Thymus (tissue), 14 donors: ENCODE measurements at places on chromosomes 3 and 15.

- no peak for DNase-seq
Measured at GRCh38 chr3:82293867-82294266, 532.4 kb upstream of the GBE1 start.

- DNase-seq, result no peak
Measured at GRCh38 chr3:168870892-168871291, 775.2 kb upstream of the GOLIM4 start.

- no peak for DNase-seq
Measured at GRCh38 chr15:89749054-89749453, 2.0 kb downstream of the MESP1 start.

GRCh38 chr3:14845180-14845579, 26.4 kb downstream of the FGD5 start:
- DNase-seq, result no peak

DNA sequence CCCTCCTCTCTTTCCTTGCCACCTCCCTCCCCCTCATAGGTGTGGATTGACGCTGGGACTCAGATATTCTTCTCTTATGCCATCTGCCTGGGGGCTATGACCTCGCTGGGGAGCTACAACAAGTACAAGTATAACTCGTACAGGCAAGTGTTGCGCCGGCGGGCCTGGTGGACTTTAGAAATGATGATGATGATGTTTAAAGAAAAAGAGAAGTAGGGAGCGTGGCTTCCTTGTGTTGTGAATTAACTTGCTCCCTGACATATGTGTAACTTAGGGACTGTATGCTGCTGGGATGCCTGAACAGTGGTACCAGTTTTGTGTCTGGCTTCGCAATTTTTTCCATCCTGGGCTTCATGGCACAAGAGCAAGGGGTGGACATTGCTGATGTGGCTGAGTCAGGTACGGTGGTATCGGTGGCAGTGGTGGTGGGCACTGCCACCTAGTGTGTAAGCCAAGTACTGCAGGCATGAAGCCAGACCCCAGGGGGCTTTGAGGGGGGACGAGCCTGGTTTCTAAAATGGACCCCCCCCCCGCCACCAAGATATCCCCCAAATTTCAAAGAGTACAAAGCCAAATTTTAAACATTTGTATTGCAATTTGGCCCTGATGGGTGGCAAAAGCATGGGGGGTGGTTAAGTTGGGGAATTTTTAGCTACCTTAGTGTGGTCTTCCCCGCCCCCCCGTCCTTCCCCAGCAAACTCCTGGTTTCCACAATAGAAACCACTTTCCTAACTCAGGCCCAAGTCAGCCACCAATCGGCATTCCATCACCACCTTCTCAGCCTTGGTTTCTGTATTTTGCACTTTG, 65.6 kb downstream of the SLC6A6 start:
- DNase-seq, result no peak

DNA sequence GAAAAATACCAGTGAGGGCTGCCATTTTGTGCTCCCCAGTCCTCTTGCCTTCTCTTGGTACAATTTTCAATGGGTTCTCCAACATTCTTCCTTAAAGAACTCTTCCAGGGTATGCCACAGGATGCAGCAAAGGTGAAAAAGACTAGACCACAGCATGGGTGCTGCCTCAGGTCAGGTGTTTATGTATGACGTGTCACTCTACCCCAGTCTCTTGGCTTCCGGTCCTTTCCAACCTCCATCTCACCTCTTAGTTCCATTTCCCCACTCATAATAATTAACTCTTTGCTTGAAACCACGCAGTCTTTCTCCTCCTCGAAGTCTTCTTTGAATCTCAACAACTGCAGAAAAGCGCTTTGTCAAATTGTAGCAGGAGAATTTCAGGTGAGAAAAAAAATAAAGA, 104.7 kb upstream of the TBC1D5 start:
- DNase-seq, result no peak

DNA sequence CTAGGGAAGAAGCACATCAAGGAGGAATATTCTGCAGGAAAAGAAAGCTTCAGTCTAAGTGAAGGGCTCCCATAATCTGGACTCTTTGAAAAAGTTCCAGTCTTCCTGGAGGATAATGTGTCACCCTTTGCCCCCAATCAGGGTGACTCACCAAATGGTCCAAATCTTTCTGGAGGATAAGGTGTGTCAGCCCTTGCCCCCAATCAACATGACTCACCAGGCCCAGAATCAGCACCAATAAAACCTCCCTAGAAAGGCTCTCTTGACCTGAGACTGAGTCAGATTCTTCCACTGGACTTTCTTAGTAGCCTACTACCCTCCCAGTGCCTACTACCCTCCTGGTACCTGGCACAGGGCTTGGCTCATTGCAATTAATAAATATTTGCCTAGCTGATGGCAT, 9.5 kb upstream of the ARL14 start:
- no peak for DNase-seq

- no peak for DNase-seq
Measured at GRCh38 chr3:48945432-48945831, 26.8 kb downstream of the ARIH2 start.

- DNase-seq, result no peak
Measured at GRCh38 chr3:186319945-186320344, 42.1 kb downstream of the DGKG start.

GRCh38 chr3:54530944-54531343, 396.9 kb downstream of the LRTM1 start:
- DNase-seq, result no peak

- DNase-seq, result no peak
Measured at GRCh38 chr3:42735615-42736014, 33.0 kb upstream of the HHATL start.
